ENCODE measurements at places on chromosomes 7 and 10.

DNA sequence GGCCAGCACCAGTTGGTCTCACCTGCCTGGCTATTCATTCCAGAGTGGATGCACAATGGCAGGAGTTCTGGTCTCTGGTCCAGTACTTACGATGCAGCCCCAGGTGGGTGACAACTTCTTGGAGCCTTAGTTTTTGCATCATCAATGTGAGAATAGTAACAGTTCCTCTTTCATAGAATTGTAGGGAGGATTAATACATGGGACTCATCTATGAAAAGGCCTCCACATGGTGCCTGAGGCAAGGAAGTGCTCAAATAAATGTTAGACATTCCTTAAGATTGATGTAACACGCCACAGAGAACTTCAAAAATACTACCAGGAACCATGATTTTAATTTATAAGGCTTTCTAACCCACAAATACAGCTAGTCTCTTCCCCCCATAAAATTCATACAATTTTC lies 120.1 kb upstream of the CHST15 start:
- DNase-seq, result no peak

DNA sequence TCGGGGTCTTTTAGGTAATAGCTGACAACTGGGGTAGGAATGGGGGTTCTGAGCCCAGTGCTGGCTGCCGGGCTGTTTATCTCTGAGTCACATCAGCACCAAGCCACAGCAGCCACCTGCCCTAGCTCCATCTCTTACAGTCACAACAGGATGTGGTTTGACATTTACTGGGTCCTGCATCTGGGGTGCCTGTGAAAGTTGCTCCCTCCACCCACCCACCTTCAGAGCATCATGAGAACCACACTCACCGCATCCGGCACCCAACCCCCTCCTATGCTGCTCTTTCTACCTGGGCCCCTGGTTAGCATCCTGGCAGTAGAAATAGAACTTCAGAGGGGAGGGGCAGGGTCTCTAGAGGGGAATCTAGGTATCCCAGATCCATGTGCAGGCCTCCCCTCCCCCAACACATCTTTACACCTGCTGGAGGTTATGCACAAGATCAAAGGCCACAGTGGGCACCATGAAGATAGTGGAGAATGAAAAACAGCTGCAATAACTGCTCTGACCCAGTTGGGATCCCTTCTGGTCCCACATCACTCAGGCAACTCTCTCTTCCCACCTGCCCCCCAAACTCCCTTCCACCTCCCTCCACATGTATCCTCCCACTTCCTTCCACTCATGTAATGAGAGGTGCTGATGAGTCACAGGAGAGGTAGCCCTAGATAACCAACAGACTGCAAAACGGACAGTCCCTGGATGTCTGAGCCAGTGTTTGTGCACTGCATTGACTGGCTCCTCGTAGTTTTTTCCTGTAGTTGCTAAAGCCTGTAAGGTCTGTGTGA lies 38.2 kb downstream of the PRSS2 start:
- DNase-seq, result no peak

DNA sequence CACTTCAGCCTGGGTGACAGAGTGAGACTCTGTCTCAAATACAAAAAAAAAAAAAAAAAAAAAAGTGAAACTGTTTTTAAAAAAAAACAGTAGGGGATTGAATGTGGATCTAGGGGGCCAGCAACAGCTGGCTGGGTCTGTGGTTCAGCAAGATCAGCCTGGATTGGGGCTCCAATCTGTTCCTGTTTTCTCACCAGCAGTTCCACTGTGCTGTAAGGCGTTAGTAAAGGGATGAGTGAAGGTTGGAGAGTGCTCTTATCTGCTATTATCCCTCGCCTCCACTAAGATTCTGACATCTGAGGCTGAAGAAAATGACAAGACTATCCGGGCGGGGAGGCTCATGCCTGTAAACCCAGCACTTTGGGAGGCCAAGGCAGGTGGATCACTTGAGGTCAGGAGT lies 41.6 kb upstream of the GTF2IRD1 start:
- no peak for DNase-seq

DNA sequence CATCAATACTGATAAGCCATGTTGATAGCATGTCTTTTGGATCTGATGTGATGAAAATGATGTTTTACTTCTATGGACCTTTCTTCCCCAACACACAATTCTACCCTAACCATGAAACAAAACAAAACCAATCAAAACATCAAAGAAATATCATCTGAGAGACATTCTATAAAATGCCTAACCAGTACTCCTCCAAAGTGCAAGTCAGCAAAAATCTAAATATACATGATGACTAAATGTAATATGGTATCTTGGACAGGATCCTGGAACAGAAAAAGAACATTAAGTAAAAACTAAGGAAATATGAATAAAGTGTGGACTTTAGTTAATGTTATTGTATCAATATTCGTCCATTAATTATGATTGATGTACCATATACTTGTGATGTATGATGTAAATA lies 625.1 kb downstream of the MAGI2 start:
- DNase-seq, result no peak

DNA sequence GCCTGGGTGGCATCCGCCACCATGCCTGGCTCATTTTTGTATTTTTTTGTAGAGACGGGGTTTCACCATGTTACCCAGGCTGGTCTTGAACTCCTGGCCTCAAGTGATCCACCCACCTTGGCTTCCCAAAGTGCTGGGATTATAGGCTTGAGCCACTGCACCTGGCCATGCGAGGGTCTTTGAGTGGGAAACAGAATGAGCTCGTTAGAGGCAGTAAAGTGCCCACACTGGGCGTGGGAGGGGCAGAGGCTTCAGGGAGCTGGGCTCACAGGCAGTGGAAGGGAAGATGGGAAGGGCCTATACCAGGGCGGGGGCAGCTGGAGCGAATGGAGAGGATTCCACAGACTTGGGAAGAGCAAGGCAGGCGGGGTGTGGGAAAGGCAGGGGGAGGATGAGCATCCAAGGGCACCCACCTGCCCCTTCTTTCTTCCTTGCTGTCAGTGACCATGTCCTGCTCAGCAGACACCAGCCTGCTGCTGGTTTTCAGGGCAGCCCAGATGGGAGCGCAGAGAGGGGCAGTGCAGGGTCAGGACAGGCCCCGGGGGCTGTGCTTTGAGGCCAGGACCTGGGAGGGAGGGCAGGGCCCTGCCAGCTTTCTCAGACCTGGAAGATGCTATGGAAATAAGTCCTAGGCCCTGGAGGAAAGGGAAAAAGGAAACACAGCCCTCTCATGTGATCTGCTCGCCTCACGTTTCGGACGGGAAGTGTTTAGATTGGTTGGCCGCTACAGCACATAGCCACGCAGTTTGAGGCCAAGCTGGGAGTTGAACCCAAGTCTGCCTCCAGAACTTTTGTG lies 4.2 kb downstream of the FZD9 start:
- DNase-seq, result no peak

DNA sequence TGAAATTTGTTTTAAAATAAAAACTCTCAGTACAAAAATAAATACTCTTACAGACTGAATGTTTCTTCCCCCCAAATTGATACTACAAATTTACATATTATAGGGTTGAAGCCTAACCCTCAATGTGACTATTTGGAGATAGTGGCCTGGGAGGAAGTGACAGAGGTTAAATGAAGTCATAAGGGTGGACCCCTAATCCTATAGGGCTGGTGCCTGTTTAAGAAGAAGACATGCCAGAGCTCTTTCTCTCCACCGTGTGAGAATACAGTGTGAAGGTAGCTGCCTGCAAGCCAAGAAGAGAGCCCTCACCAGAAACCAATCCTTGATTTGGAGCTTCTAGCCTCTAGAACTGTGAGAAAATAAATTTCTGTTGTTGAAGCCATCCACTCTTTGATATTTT lies 67.6 kb downstream of the MCU start:
- DNase-seq, result no peak
